ENCODE measurements at places on chromosomes 11 and 22. TPM values are rescaled to one million over a fixed set of nuclear protein-coding genes. Genes with fewer than 3 reads are reported as not detected.
A peak's percentile ranks its signal among the peaks of the same experiment; 100 is the strongest.

DNA sequence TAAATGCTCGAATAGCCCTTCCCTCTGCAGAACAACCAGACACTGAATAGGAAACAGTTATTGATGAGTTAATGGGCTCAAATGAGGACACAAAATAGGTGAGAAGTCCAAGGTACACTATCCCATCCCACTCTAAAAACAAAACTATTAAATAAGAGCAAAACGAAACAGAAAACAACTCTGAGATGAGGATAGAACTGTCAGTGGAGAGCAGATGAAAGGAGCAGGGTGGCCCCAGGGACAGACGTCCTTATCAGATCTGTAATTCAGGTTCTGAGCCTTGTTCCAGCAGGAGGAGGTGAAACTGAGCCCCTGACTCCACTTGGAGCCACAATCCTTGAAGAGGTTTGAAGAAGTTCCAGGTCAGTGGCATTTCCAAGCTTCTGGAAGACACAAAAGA, 8.5 kb upstream of the SNX19 start:
- no peak for DNase-seq
- no peaks in the 10 kb centered on the region for H3K36me3 ChIP-seq
- H3K4me3 ChIP-seq: no peak overlapping the region
- H3K27me3 ChIP-seq: no peaks in the 10 kb centered on the region

DNA sequence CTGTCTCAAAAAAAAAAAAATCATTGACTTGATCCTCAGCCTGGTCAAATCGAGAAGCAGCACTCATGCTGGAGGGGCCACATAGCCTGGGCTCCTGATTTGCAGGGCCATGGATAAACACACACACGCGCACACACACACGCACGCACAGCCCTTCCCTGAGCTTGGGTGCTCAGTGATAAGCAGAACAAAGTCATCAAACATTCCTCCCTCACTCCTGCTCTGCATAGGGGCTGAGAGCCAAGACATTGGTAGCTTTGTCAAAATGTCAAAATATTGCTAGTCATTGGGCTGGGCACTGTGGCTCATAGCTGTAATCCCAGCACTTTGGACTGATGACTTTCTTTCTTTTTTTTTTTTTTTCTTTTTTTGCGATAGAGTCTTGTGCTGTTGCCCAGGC, 34.0 kb upstream of the A4GALT start:
- no peaks in the 10 kb centered on the region for H3K27me3 ChIP-seq
- H3K36me3 ChIP-seq: no peaks in the 10 kb centered on the region
- peaks cover 2% of the 10 kb centered on the region for H3K4me1 ChIP-seq
- no peak for DNase-seq

DNA sequence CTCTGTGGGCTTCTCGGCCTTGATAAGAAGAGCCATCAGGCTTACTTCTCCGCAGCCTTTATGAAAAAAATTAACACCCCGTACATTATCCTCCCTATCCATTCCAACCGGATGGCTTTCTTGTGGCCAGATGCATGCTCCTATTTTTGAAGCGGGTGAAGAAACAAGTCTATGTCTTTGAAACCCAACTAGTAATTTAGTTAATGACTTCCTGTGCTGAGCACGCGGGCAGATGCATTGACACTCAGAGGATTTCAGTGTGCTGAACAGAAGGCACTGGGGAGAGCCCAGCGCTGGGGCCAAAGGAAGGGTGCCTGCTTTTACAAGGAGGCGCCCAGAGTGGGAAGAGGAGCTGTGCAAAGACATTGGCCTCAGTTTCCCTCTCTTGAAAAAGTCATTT, 53.3 kb downstream of the ARHGAP8 start:
- no peak overlapping the region for H3K4me3 ChIP-seq
- H3K4me1 ChIP-seq: no peaks in the 10 kb centered on the region
- no peaks in the 10 kb centered on the region for H3K36me3 ChIP-seq
- DNase-seq: no peak
- H3K27me3 ChIP-seq: no peaks in the 10 kb centered on the region

The APOBEC3B gene
- total RNA-seq: 2.7 TPM

The MUC5B gene
- total RNA-seq: 0.38 TPM

DNA sequence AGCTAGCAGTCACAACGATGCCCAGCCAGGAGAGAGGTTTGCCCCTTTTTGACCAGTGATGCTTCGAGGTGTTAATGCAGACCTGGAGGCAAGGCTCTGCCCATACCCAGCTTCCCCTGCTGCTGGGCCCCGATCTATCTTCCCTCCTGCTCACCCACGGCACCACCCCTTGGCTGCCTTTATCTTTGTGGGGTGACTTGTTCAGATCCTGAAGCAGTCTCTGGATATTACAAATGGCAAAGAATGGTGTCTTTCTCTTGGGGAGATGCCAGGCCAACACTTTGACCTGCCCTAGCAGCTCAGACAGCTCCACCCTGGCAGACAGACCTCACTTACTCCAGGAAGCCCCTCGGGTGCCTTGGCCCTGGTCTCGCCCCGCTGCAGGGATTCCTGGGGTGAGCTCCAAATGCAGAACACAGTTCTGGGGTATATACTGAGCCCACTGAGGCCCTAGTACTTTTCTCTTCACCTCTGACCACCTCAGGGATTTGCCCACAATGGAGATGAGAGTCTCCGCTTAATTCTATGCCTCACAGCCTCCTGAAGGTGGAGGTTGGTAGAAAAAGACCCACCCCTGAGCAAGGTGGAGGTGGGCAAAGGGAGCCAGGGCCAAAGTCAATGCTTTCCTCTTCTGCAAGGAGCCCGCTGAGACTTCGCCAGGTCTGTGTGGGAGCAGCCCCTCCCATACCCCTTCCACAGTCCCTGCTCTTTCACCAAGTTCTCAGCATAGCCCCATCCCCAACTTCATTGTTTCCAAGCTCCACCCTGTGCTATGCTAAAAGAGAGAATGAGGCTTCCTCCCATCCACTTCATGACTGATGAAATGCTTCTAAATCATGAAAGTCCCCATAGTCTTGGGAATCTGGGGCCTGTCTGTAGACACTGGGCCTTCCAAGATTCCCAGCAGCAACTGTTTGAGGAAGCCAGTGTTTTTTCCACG, 11.1 kb upstream of the ST3GAL4 start:
- no peaks in the 10 kb centered on the region for H3K27me3 ChIP-seq
- no peak overlapping the region for H3K4me3 ChIP-seq
- no peak overlapping the region for H3K27ac ChIP-seq
- peaks cover 5% of the 10 kb centered on the region for H3K4me1 ChIP-seq

DNA sequence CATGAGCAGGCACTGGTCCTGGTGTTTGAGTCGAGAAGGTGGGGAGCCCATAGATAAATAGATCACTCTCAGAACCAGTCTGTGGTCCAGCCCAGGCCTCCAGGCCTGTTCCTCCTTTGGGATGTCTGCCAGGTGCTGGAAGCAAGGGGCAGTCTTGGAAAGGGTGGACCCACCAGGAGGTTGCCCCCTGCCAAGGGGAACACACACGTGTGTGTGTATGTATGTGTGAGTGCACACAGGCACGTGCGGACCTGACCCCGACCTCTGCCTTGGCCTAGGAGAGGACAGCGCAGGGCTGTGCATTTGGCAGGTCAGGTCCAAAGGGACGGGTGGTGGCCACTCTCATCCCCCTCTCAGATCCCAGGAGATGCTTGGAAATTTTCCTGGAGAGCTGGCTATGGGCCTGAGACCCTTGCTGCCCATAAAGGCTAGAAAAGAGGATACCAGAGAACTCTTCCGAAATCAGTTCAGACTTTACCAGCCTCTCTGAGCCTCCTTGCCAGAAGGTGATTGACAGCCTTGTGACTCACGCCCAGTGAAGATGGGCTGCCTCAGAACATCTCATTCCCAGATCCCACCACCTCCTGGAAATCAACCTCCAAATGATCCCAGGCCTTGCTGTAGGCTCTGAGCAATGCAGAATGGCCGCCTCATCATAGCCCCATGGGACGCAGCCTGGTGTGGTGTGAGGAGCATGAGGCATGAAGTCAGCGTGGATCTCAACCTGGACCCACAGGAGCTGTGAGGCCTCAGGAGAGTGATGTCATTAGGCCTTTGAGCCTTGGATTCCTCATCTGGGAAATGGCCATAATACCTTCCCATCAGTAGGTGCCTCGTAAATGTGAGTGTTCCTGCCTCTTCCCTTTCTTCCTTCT, 24.0 kb upstream of the CREB3L1 start:
- no peaks in the 10 kb centered on the region for H3K36me3 ChIP-seq
- H3K27me3 ChIP-seq: no peaks in the 10 kb centered on the region
- H3K4me1 ChIP-seq: no peaks in the 10 kb centered on the region
- no peak for DNase-seq
- no peak overlapping the region for H3K4me3 ChIP-seq
- no peak overlapping the region for H3K27ac ChIP-seq

The MCHR1 gene
- not detected for total RNA-seq

DNA sequence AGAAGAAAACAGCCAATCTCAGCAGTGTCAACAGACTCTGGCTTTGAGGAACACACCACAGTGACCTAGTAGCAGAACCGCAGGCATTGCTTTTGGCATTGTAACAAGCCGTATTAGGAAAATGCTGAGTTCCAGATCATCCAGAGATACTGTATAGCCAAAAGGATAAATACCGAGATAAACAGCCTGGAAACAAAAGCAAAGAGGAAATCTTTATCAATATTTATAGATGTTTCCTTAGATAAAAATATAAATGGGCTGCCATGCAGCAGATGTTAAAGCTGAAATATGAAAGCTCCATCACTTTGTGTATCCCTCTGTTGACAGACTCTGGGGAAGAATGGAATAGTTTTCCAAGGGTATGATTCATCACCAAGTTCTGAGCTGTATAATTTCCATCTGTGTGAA, 98.9 kb upstream of the TP53AIP1 start:
- H3K36me3 ChIP-seq: no peaks in the 10 kb centered on the region
- H3K4me3 ChIP-seq: no peak overlapping the region
- no peaks in the 10 kb centered on the region for H3K4me1 ChIP-seq
- H3K27me3 ChIP-seq: no peaks in the 10 kb centered on the region

DNA sequence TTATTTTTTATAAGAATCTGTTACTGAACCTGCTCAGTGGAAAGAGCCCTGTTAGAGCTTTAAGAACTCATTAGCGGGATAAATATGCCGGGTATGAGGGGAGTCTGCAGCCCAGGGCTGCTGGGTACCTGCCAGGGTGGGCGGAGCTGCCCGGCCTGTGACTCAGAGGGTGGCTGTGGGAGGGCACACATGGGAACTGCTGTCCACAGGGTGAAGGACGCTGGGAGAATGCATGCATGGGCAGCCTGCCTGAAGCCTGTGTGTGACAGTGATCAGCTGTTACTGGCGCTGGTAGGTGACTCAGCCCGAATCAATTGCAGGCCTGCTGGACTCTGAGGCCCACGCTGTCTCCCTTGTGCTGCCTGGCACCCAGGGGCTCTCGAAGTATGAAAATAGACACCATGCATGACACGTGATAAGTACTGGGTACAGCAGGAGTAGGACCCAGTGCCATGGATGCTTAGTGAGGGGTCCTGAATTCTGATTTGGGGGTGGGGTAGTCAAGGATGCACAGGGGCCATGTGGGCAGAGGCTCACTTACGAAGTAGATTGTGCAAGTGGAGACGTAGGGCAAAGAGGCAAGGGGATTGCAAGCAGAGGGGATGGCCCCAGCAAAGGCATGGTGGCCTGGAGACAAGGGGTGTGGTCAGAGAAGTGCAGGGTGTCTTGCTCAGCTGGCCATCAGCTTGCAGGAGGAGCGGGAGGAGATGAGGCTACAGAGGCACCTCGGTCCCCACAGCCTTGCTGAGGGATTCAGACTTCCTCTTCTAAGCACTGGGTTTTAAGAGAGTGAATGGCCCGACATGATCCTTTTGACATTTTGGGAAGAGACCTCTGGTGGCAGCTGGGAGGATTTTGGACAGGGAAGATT, 36.5 kb downstream of the GRIK4 start:
- H3K27ac ChIP-seq: no peak overlapping the region
- peaks cover 11% of the 10 kb centered on the region for H3K4me1 ChIP-seq
- no peak overlapping the region for H3K4me3 ChIP-seq
- DNase-seq: peak; percentile 97

GRCh38 chr22:21626735-21627469, 2.9 kb downstream of the YDJC start:
- no peak overlapping the region for H3K4me3 ChIP-seq
- H3K27ac ChIP-seq: no peak overlapping the region
- peaks cover 3% of the 10 kb centered on the region for H3K4me1 ChIP-seq
- DNase-seq: no peak
- H3K36me3 ChIP-seq: peaks cover 12% of the 10 kb centered on the region

GRCh38 chr22:19057999-19058491, 64.2 kb downstream of the DGCR2 start:
- H3K36me3 ChIP-seq: peaks cover 6% of the 10 kb centered on the region
- no peak overlapping the region for H3K27ac ChIP-seq
- no peak for DNase-seq
- H3K4me3 ChIP-seq: no peak overlapping the region
- H3K27me3 ChIP-seq: no peaks in the 10 kb centered on the region

DNA sequence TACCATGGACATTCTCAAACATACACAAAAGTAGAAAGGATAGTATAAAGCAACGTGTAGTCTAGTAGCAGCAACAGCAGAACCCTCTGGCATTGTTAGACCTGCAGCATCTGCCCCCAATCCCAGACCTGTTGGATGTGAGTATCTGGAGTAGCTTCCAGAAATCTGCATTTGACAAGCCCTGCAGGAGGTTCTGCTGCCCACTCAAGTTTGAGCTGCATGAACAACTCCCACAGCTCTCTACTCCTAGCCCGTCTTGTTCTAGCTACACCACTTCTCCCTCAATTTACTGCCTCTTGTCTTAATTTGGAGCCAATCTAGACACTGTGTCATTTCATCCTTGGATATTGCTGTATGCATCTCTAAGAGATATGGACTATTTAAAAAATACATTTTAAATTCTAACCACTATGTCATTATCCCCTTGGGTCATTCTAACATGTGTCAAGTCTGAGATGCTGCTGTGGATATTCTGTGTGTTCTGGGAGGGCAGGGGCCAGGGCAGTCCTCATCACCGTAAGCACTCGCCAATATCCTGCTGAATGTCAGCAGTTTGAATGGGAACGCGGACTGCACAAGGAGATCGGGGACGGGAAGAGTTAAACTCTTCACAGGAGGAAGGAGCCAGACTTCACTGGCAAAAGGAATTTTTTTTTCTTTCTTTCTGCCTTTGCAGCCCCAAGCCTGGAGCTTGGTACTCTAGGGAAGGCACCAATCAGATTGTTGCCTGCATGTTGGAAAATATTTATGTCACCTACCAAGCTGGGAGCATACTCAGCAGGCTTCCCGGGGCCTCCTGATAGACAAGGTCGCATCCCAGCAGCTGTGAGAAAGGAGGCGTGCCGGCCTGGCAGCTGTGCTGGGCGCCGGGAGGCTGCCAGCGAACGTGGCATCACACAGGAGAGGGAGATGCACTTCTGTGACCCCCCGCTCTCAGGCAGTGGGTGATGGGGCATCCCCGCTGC, 429.0 kb downstream of the MIAT start:
- DNase-seq: no peak
- H3K4me3 ChIP-seq: no peak overlapping the region
- H3K27ac ChIP-seq: no peak overlapping the region
- peaks cover 9% of the 10 kb centered on the region for H3K27me3 ChIP-seq

GRCh38 chr11:123532131-123532530, 102.1 kb downstream of the GRAMD1B start:
- no peak overlapping the region for H3K27ac ChIP-seq
- H3K4me1 ChIP-seq: peaks cover 2% of the 10 kb centered on the region
- DNase-seq: no peak
- H3K27me3 ChIP-seq: no peaks in the 10 kb centered on the region
- H3K4me3 ChIP-seq: no peak overlapping the region
- H3K36me3 ChIP-seq: no peaks in the 10 kb centered on the region

GRCh38 chr11:130653838-130654636, 205.6 kb downstream of the ADAMTS15 start:
- peaks cover 15% of the 10 kb centered on the region for H3K4me1 ChIP-seq
- H3K4me3 ChIP-seq: no peak overlapping the region
- peak; percentile 94 for DNase-seq
- H3K36me3 ChIP-seq: no peaks in the 10 kb centered on the region
